ENCODE measurements at places on chromosomes 11 and 22.

- DNase-seq, result no peak
These were observed 511.2 kb downstream of the BUD13 start for GRCh38 chr11:116261606-116262005.

GRCh38 chr22:34045311-34045710 lies 125.0 kb upstream of the LARGE1 start:
- no peak for DNase-seq

- DNase-seq, result no peak
These were observed 6.2 kb downstream of the CEP57 start for GRCh38 chr11:95796501-95796900.

DNA sequence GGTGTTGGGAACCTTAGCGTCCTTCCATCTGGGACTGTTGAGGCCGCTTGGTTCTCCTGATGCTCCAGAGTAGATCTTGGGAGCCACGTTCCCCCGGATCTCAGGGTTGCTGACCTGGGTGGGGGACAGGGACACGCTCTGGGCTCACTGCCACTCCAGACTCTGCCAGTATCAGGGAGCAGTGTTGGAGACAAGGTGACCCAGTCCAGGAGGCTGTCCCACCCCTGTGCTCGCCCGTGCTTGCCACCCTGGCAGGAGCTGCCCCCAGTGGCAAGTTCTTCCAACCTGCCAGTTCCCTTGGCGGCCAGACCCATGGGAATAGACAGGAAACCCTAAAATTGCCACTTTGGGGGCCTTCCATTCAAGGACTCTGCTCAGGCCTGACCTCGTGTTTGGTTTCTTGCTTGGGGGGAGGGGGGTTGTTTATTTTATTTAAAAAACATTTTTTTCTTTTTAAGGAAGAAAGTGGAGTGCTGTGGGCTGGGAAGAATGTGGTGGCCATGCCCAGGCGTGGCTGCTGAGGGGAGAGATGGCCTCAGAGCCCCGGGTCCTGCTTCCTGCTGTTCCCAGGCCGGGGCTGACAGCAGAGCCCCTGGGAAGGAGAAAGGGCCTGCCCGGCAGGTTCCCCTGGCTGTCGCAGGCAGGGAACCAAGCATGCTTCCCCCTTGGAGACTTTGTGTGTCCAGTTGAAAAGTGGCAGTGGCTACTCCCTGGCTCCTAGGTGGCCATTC lies 7.2 kb downstream of the GRK2 start:
- DNase-seq, result no peak

DNA sequence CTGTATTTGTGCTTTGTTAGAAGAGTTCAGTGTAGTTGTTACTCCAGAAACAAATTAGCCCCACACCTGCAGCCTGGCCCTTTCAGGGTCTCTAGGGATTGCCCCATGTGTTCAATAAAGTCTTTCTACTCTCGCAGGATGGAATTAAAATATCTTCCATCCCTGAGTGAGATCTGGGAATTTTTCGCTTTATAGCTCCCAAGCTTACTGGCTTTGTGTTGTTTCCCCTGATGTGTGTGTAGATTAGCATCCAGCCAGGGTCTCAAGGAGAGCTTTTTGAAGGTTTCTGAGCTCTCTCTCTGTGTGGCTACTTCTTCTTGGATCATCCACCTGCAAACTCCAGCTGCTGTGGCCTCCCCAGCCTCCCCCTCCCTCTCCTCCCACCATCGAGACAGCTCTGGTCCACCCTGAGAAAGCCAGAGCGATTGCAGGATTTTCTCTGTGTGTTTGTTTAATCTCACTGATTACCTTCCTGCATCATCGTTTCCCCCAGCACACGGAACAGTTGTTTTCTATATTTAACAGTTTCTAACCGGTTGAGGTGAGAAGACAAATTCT lies 553.5 kb downstream of the TBC1D22A start:
- no peak for DNase-seq

DNA sequence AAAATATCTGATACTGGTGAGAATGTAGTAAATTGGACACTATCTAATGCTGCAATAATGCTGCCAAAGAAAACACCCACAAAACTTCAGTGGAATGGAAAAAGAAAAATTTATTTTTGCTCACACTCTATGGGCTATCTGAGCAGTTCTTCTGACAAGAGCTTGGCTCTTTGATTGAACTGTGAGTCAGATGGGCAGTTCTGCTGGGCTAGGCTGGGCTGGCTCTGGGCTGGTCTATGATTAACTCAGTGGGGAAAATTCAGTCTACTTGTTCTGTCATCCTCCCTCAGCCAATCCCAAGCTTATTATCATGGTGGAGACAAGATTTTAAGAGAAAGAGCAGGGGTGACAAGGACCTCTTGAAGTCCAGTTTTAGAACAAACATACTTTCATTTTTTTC lies 1404.8 kb downstream of the LRRC4C start:
- DNase-seq, result no peak

DNA sequence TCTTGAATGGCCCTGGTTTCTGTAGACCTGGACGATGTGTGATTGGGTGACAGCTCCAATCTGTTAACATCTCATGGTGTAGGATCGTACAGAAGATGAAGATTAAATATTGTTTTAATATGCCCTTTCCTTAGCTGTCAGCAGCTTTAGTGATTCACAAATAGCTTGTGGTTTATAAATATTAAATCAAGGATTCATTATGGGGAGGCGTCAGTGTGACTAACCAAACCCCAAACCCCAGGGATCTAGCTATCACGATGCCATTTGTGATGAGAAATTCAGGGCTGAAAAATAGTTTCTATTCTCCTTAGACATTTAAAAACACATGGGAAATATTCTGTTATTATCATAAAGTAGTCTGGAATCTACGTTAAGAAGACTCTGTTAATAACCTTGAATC lies 73.4 kb downstream of the NCAM1 start:
- no peak for DNase-seq

GRCh38 chr11:76443268-76443980 lies 1.4 kb upstream of the EMSY start:
- no peak for DNase-seq

DNA sequence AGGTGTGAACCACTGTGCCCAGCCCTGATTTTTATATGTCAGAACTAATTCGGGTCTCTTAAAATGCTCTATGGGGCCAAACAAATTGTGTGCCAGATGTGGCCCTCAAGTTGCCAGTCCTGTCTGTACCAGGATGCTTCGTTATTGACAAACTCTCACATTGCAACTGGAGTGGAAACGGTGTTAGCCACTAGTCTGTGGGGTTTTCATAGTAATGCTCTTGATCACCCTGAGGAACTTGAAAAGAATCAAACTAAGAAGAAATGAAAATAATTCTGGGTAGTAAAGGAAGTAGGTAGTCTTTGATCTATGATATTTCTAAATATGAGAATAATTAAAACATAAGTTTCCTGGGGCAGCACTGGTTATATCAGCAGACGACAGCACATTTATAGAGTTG lies 67.3 kb upstream of the ADSL start:
- DNase-seq, result no peak

DNA sequence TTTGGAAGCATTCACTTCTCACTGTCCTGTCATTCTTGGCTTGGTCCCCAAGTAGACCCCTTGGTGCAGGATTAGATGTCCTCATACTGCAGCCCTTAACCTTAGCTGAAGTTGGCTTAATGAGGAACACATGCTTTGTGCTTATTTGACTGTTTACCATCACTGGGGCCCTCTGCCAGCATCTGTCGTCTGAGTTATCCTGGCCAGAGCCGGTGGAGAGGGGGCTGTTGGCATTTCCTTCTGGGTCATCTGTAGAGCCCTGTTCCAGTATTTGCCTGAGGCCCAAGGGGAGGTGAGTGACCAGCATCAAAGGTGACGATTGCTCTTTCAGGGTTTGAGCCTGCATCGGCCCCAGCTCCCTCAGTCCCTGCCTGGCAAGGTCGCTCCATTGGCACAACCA lies 126.4 kb upstream of the RASSF10 start:
- no peak for DNase-seq

- DNase-seq, result no peak
These were observed 1.4 kb downstream of the PRR14L start for GRCh38 chr22:31748490-31748889.

- DNase-seq, result no peak
These were observed 8.0 kb downstream of the PPARA start for GRCh38 chr22:46158283-46158682.

- no peak for DNase-seq
These were observed 9.8 kb upstream of the TAGLN start for GRCh38 chr11:117189191-117189940.

Measured in NCI-H1694 treated with DMSO at 0.1 percent for 48 hours (cell line).